Activated CD4-positive, alpha-beta T cell treated with anti-CD3 and anti-CD28 coated beads for 48 hours (primary cell): ENCODE measurements at places on chromosomes 16 and 17.

- DNase-seq, result no peak
Observed at GRCh38 chr17:19001907-19002590, 2.5 kb downstream of the FAM83G start.

GRCh38 chr17:1232786-1233185, 37.5 kb upstream of the BHLHA9 start:
- DNase-seq, result no peak

DNA sequence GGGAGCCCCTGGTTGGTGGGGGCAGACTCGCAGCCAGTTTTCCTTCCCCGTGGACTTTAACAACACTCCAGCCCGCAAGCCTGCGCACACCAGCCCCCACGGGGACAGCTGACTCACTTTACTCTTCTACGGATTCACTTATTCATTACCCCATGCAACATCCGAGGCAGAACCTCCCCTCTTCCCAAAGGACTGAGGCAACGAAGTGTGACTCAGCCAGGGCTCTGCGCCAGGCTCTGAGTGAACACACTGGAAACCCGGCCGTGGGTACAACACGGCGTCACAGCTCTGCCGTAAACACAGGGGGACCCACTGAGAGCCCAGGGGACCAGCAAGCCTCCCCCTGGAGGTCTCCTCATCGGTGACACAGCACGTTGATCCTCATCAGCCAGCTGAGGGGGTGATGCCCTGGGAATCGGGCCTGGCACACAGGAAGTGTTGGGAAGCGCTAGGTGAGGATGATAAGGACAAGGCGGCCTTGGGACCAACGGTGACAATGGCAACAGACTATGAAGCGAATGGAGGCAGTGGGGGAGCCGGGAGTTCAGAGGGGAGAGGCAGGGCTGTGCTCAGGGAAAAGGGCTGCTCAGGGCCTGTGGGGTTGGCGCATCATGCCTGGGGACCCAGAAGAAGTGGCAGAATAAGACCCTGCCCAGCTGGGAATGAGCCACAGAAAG, 14.6 kb downstream of the COTL1 start:
- peak; percentile 76 for DNase-seq

GRCh38 chr17:51166987-51167931, 1.0 kb downstream of the NME2 start:
- DNase-seq, result peak; percentile 84

DNA sequence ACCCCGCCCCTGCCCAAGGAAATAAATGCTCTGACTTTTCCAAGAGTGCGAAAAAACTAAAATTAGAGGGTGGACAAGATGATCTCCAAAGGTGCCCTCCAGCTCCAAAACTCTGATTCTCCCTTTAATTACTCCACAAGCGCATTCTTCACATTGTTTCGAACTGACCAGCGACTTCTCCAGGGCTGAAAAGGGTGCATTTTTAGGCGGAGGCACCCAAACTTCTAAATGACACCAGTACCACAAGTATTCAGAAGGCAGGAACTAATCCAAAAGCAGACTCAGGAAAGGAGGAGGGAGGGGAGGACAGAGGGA, 750 bp downstream of the ZFHX3 start:
- DNase-seq, result no peak

DNA sequence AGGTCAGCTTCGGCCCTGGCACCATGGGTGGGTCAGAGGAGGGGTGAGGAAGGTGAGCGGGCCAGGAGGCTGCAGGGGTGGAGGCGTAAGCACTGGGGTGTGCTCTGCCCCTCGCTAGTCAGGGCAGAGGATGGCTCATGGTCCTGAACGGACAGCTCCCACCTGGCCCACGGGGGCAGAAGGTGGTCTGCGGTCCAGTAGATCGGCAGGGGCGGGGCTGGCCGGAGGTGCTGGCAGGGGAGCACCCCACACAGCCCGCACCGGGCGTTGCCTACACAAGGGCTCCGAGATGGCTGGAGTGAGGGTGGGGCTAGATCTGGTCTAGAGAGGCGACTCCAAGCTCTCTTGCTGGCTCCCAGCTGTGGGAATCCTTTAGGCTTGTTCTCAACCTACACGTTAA, 8.2 kb downstream of the NPTX1 start:
- DNase-seq, result no peak

DNA sequence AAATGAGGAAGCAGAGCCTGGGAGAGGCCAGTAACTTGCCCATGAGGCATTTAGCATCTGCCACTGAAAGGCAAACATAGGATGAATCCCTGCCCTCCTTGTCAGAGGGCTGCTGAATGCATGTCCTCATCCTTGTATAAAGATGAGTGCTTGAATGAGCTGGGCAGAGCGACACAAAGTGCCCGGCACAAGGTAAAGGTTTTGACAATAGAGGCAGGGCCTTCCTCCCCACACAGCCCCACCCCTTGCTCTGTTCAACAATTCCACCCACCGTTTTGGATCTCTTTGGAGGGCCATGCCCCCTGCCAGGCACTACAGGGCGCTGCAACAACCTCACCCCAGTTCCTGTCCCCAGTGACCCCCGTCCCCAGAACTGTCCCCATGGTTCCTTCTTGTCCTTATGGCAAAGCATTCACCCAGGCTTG, 1.4 kb upstream of the KRT19 start:
- no peak for DNase-seq

DNA sequence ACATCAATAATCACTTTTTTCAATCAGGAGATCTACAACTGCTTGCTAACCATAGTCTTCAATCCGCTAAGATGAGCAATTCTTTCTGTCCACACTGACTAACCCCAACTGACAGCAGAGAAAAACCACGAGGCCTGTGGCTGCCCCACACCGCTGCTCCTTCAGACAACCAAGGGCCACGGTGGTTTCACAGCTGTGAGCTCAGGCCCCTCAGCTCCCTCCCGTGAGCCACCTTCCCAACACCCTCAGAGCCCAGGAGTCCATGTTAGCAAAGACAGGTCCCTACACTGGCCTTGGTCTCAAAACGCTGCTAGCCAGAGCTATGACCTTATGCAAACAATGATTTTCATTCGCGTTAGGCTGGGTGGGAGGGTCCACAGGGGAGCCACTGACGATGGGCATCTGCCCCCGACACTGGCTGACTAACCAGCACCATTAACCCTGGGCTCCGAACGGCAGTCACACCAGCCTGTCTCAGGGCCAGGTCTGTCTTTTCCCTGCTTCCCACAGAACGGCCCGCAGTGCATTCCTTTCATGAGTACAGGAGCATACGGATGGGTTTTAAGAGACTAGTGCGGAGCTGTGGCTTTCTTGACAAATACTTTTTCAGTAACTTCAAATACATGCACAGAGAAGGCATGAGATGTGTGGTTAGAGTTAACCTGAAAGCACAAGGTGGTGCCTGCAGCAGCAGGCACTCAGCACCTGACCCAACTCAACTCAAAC, 67.3 kb downstream of the ANKRD11 start:
- peak; percentile 78 for DNase-seq

- DNase-seq, result no peak
Observed at GRCh38 chr16:47604306-47604705, 143.2 kb downstream of the PHKB start.

GRCh38 chr17:47660064-47660492, 10.4 kb downstream of the KPNB1 start:
- DNase-seq, result no peak

GRCh38 chr17:35700150-35700549, 31.3 kb upstream of the RASL10B start:
- DNase-seq, result no peak

DNA sequence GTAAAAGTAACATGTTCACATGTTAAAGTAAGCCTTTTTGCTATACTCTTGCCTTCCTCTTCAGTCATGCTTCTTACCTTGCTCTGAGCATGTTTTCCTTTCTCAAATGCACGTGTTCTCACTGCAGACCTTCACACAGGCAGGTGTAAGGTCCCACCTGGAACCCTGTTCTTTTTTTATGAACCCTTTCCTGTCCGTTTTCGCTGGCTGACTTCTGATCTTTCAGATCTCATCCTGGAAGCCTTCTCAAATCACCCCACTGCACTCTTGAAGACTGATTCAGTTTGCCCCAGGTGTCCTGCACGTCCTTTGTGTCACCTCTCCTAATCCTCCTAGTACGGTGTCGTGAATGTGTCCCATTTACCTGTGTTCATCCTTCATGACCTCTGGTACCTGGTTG, 313.6 kb downstream of the SNX29 start:
- no peak for DNase-seq

- no peak for DNase-seq
Observed at GRCh38 chr16:73092236-73092781, 44.4 kb upstream of the ZFHX3 start.

- DNase-seq, result no peak
Observed at GRCh38 chr17:58189436-58190146, 2.9 kb upstream of the EPX start.

DNA sequence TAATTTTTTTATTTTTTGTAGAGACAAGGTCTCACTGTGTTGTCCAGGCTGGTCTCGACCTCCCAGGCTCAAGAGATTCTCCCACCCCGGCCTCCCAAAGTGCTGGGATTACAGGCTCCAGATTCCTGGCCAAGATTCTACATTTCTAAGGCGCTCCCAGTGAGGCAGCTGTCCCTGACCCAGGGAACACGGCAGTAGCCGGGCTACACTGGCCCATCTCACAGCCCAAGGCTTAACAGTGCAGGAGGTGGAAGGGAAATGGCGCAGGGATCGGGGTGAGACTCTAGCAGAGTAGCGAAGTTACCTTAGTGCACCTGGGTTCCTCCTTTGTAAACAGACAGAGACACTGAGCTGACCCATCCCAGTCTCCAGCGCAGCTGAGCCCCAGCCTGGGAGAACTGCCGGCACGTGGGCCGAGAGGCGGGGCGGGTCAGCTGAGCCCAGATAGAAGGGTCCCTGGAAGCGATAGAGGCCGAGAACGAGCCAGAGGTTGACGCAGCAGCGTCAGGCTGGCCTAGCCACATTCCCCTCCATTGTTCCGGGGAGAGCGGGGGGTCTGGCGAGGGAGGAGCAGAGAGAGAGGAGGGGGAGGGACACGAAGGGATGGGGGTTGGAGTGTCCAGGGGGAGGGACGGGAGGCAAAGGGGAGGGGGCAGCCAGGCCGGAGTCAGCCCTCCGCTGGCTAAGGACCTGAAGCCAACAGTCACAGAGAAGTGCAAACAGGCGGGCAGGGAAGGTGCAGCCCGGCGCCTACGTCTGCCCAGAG, 2.5 kb downstream of the CARHSP1 start:
- DNase-seq, result no peak

DNA sequence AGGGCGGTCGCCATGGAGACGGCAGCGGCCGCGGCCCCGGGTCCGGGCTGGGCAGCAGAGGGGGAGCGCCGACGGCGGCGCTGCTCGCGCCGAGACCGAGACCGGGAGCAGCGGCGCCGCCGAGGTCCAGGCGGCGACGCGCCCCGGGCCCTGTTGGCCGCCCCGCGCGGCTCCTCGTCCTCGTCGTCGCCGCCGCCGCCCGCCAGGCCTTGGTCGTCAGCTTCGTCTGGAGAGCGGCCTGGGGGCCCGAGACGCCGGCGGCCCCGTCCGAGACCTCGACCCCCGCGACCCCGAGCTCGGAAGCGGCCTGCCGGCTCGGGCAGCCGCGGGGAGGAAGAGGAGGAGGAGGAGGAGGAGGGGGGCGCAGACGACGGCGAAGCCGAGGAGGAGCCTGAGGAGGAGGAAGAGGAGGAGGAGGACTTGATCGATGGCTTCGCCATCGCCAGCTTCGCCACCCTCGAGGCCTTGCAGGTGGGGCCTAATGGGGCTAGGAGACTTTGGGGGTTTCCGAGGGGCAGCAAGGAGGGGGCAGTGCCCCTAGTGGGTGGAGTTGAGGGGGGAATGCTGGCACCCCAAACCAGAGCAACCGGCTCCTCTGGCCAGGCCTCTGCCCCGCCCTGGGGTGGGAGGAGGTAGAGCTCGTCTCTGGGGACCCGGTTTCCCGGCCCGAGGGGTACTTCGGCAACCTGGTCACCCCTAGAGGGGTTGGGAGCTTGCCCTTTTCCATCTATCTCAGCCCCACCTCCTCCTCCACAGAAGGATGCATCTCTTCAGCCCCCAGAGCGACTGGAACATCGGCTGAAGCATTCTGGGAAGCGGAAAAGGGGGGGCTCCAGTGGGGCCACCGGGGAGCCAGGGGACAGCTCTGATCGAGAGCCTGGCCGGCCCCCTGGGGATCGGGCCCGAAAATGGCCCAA, 1.5 kb downstream of the FBRS start:
- DNase-seq, result peak; percentile 56

GRCh38 chr17:13933441-13934276, 135.6 kb upstream of the COX10 start:
- DNase-seq, result no peak

GRCh38 chr17:80990921-80991644, 558 bp upstream of the CHMP6 start:
- DNase-seq, result no peak

DNA sequence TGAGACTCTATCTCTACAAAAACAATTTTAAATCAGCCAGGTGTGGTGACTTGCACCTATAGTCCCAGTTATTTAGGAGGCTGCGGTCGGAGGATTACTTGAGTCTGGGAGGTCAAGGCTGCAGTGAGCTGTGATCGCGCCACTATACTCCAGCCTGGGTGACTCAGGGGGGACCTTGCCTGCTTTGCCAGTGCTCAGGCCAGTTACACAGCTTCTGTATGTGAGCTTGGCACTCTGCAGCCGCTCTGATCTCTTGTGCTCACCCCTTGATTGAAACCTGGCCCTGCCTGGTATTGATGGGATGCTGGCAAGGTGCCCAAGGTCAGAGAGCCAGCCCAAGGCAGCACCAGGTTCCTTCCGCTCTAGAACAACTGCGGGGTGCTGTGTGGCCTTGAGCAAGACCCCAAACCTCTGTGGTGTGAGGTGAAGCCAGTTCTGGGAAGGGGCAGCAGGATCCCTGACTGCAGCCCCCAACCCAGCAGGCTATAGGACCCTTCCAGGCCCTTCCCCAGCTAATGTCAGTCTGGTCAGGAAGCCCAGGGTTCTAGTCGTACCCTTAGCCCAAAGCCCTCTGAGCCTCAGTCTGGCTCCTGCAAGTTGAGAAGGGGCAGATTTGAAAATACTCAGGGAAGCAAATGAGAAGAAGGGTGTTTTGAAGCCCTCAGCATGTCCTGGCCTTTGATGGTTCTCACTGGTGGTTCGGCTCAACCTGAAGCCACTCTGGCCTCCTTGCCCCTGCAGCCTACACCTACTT, 18.9 kb downstream of the MMP15 start:
- DNase-seq, result no peak
